ENCODE measurements at places on chromosomes 12 and 14.

GRCh38 chr12:74971201-74971600 lies 238.4 kb downstream of the KCNC2 start:
- H3K4me1 ChIP-seq: no peaks in the 10 kb centered on the region
- H3K27ac ChIP-seq: no peak overlapping the region
- H3K27me3 ChIP-seq: no peaks in the 10 kb centered on the region
- H3K4me3 ChIP-seq: no peak overlapping the region

DNA sequence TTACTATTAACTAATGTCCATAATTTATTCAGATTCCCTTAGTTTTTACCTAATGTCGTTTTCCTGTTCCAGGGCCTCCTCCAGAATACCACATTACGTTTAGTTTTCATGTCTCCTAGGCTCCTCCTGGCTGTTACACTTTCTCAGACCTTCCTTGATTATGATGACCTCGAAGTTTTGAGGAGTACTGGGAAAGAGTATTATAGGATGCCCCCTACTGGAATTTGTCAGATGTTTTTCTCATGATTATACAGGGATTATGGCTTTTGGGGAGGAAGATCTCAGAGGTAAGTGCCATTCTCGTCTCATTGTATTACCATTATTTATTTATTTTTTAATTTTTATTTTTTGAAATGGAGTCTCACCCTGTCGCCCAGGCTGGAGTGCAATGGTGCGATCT lies 17.7 kb upstream of the C1S start:
- H3K27me3 ChIP-seq: no peaks in the 10 kb centered on the region
- no peak overlapping the region for H3K4me3 ChIP-seq
- H3K36me3 ChIP-seq: no peaks in the 10 kb centered on the region
- no peaks in the 10 kb centered on the region for H3K4me1 ChIP-seq
- H3K27ac ChIP-seq: no peak overlapping the region
- no peak for DNase-seq

- no peak overlapping the region for H3K4me3 ChIP-seq
- H3K27me3 ChIP-seq: no peaks in the 10 kb centered on the region
- no peaks in the 10 kb centered on the region for H3K36me3 ChIP-seq
- no peak overlapping the region for H3K27ac ChIP-seq
- no peaks in the 10 kb centered on the region for H3K4me1 ChIP-seq
These were observed 483.7 kb downstream of the FLRT2 start for GRCh38 chr14:86013641-86014040.

- no peak for DNase-seq
- H3K36me3 ChIP-seq: no peaks in the 10 kb centered on the region
- H3K4me1 ChIP-seq: peaks cover 25% of the 10 kb centered on the region
- H3K27ac ChIP-seq: no peak overlapping the region
- no peaks in the 10 kb centered on the region for H3K27me3 ChIP-seq
These were observed 101.6 kb downstream of the PELI2 start for GRCh38 chr14:56219666-56220413.

GRCh38 chr12:49882248-49882850 lies 21.4 kb downstream of the FAIM2 start:
- H3K4me1 ChIP-seq: peaks cover 28% of the 10 kb centered on the region
- H3K27me3 ChIP-seq: peaks cover 16% of the 10 kb centered on the region
- H3K4me3 ChIP-seq: no peak overlapping the region
